Anterior cingulate cortex (tissue), 58 donors: ENCODE measurements at places on chromosomes 4 and X.

GRCh38 chr4:147535124-147535523 lies 54.2 kb downstream of the EDNRA start:
- DNase-seq = no peak

- DNase-seq = no peak
Measured at GRCh38 chr4:151192556-151193235, 84.3 kb upstream of the PRSS48 start.

DNA sequence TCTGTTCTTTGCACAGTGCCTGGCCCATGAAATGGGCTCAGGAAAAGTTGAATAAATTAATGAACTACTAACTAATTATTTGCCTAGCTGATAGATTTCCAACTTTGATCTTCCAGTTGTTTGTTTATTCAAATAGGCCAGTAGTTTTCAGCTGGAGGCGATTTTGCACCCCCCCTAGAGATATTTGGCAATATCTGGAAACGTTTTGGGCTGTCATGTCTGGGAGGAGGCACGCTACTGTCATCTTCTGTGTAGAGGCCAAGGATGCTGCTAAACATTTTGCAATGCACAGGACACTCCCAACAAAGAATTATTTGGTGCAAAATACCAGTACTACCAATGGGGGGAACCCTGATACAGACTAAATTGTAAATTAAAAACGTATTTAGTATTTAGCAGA lies 81.9 kb downstream of the VCX2 start:
- DNase-seq = no peak

GRCh38 chr4:123976819-123977218 lies 580.2 kb downstream of the SPRY1 start:
- no peak for DNase-seq

- DNase-seq = no peak
Measured at GRCh38 chr4:169032883-169033645, 23.0 kb upstream of the CBR4 start.

- no peak for DNase-seq
Measured at GRCh38 chr4:120202222-120202621, 135.6 kb upstream of the MAD2L1 start.

GRCh38 chrX:68995780-68996551 lies 167.1 kb downstream of the EFNB1 start:
- no peak for DNase-seq

GRCh38 chr4:147769386-147769785 lies 37.5 kb downstream of the ARHGAP10 start:
- DNase-seq = no peak

GRCh38 chr4:48484494-48485168 lies 1.5 kb downstream of the SLC10A4 start:
- DNase-seq = no peak

GRCh38 chr4:94346541-94346940 lies 3.9 kb upstream of the HPGDS start:
- DNase-seq = no peak

DNA sequence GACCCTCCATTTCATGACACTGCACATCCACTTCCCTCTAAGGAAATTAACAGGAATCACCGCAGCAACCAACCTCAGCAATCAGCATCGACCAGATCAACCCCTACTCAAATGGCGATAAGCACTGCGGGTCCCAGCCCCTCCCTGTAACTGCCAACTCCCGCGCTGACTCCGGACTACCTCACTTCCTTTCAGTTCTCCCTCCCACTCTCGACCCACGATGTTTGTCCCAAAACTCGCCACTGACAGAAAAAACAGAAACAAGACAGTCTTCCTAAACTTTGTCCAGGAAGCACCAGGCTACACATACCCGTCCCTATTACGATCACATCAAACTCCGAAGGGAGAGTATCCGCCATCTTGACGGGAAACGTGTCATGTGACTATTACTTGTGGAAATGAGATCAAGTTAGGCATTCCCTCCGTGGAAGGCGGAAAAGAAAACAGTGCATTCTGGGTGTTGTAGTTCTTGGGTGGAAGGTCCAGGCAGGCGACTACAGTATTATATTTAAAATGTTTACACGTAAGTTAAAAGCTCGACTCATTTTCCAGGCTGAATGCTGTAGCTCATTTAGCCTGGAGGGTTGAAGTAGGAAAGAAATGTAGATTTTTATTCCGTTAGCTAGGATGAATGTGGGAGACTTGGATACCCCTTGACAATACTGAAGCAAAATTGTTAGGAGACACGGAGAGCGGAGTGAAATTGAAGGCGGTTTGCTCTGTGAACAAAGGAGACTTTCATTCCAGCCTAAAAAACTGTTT lies at the start of gene CHM:
Gene CHM (minus strand): TSS at position 385 of the 762 bp plus-strand sequence. CDS start 26 bp downstream, at position 359.
- no peak for DNase-seq

- no peak for DNase-seq
Measured at GRCh38 chrX:12239356-12240082, 101.2 kb downstream of the FRMPD4 start.

DNA sequence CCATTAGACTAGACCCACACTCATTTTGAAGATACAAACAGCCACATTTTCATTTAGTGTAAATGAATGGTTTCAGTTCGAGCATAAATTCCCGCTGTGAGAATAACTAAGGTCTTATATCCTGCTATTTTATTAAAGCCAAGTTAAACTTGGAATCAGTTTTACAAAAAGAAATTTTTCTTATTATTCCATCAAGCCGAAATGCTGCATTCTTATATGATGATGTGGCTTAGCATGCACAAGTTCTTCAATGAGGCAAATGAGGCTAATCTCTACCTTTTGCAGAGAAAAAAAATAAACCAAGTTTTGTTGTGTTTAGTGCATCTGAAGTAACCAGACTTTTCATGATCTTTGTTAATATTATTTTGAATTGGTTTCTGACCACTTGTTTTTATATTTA lies 953.9 kb upstream of the PCDH10 start:
- no peak for DNase-seq

- DNase-seq = no peak
Measured at GRCh38 chrX:115399306-115399705, 109.8 kb downstream of the LUZP4 start.

DNA sequence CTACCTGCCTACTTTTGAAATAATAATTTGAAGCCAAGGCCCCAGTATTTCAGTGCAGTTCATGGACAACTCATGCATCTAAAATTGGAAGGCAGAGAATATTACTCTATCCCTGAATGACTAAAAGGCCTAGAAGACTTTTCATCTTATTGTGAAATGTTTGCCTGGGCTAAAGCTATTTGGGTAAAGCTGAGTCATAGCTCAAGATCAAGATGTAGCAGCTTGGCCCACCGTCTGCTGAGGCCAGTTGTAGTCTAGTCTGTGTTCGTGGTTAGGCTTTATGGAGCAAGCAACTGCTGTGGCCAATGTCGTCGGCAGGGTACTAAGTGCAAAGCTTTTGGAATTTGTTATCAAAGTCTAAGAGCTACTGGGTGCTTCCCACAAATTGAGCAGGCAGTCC lies 929.1 kb downstream of the RAB28 start:
- no peak for DNase-seq

DNA sequence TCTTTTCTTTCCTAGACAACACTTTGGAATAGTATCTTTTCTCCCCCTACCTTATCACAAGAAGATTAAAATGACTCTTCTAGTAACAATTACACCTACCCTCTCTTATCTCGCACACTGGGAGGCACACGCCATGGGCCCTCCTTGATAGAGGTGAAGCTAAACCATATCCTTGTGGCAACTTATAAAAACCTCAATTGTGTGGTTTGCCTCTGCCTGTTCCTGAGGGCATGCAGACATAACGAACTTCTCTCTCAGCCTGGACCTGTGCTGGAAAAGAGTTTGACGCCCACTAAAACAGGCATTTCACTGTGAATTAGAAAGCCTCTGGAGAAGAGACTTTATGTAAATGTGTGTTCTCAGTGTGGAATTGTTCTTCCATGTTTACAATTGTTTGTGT lies 141.2 kb downstream of the NDST3 start:
- DNase-seq = no peak

DNA sequence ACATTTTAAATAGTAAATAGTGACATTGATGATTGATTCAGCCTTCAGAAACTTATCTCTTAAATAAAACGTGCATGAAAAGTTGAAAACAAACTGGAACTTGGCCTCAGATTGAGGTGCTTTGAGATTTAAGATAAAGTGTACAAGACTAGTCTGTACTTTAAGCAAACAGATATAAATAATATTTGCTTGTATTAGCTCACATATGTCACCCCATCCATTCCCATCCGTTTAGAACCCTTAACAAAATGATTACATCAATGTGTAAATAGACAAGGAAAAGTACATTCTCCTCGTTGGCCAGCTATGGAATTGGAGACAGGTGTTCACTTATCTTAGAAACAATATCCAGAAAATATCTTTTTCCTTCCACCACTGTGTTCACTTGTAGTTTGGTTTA lies 130.8 kb downstream of the BANK1 start:
- DNase-seq = no peak

DNA sequence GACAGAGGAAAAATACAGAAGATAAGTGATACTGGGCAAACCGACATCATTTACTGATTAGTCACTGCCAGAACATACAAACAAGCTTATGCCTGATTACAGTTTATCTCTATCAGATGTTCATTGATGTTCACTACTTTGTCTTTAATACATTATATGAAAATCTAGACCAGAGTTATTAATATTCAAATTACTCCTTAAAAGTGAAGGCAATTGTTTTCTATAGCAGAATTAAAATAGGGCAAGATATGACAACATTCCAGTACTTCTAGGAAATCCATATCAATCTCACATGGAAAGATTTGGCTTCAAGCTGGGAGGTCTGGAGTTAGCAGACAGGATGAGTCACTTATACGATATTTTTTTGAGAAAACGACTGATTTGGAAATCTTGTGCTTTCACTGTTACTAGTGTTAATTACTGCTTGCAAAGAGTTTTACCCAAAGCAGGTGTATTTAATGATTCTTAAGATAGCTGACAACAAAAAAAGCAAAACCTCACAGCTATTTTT lies 31.8 kb downstream of the HPGD start:
- no peak for DNase-seq

GRCh38 chr4:108943976-108944591 lies 181.2 kb upstream of the ETNPPL start:
- DNase-seq = no peak

DNA sequence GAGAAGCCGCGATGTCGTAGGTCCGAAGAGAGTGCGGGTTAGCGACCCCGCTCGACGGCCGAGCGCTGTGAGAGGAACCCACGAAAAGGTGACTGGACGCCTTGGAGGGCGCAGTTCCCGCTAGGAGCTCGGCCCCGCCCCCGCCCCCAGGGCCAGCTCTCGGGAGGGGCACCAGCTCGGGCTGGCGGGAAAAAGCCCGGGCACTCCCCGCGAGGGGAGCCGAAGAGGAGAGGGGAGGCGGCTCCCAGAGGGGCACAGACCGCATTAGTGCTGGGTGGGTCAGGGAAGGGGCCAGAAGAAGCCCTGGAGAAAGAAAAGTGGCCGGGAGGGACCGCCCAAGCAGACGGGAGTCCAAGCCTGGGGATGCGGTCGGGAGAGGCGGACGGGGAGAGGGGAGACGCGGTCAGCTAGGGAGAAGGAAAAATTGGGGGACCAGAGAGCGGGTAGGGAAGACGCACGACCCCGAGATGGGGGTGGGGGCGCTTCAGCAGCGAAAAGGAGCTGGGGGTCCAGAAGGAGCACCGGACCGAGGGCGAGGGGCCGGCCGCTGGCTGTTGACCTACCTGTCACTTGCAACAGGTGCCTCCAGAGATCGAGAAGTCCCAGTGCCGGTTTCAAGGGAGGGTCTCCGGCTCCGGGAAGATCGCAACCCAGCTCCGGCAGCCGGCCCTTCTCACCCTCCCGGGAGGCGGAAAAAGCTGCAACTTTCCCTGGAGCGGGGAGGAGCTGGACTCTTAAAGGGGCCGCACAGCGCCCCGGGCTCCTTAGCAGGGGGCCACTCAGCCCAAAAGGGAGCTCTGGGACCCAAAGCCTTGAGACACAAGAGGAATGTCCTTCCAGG lies at the start of gene SYTL4:
Gene SYTL4 (minus strand): TSS at position 681 of the 841 bp plus-strand sequence. CDS start 30,084 bp downstream, outside the sequence.
- DNase-seq = no peak

DNA sequence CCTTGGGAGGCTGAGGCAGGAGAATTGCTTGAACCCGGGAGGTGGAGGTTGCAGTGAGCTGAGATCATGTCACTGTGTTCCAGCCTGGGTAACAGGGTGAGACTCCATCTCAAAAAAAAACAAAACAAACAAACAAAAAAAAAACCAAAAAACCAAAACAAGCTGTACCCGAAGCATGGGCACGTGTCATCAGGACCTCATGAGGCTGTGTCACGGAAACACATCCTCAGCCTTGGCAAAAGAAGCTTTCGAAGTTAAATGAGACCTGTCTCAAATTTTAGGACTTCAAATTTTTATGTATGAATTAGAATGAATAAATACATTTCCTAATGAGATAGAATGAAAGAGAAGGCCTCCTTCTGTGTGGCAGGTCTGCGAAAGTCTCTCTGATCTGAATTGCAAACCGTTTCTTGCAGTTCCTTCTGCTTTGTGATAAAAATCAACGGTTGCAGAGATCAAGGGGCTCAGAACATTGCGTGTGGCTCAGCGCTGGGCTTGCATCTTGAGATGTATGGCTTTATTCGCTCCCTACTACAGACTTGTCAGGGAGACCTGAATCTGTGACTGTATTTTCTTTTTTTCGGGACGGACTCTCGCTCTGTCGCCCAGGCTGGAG lies 19.5 kb upstream of the CRLF2 start:
- no peak for DNase-seq

DNA sequence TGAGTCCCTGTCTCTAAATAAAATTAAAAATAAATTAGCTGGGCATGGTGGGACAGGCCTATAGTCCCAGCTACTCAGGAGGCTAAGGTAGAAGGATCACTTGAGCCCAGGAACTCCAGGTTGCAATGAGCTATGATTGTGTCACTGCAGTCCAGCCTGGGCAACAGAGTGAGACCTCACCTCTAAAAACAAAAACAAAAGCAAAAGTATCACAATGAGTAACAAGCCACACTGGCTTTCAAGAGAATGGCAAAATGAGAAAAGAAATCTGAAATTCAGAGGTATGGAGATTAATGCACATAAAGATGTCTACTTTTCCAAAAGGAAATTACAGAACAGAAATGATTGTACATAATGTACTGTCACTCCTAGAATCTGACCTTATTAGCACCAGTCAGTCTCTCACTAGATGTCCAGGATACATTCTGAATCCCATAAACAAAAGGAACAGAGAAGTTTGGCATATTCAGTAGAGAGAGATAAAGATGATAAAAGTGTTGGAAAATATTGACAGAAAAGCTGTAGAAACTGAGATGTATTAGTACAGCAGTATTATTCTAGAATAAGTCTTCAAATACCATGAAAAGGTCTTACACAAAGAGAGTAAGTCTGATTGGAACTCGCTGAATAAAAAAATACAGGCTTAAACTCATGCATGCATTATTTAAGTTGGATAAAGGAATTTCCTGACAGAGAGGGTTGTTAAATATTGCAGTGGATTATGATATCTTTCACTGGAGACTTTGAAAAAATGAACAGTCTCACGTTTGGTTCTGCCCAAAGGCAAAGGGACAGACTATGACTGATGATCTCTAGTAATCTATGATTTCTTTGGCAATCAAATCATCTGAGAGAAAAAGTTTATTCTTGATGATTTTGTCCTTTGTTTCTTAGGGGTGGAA lies 102.5 kb downstream of the SH3RF1 start:
- DNase-seq = no peak

- DNase-seq = no peak
Measured at GRCh38 chr4:139522457-139522856, 33.6 kb downstream of the SETD7 start.

GRCh38 chrX:15786915-15787314 lies 3.4 kb upstream of the ZRSR2 start:
- DNase-seq = no peak

GRCh38 chr4:87045659-87046058 lies 110.8 kb downstream of the AFF1 start:
- no peak for DNase-seq

- DNase-seq = no peak
Measured at GRCh38 chr4:143375326-143376073, 38.8 kb downstream of the GAB1 start.

- no peak for DNase-seq
Measured at GRCh38 chr4:66223068-66223703, 552.9 kb upstream of the EPHA5 start.

GRCh38 chrX:65576160-65576559 lies 41.6 kb upstream of the LAS1L start:
- no peak for DNase-seq
